ENCODE measurements at places on chromosomes 13 and 19.

GRCh38 chr19:12695997-12696365 lies 450 bp downstream of the FBXW9 start:
- DNase-seq: no peak

- DNase-seq: no peak
Observed at GRCh38 chr19:47370045-47370611, 21.0 kb downstream of the DHX34 start.

GRCh38 chr13:30861836-30862467 lies 44.1 kb upstream of the MEDAG start:
- no peak for DNase-seq

DNA sequence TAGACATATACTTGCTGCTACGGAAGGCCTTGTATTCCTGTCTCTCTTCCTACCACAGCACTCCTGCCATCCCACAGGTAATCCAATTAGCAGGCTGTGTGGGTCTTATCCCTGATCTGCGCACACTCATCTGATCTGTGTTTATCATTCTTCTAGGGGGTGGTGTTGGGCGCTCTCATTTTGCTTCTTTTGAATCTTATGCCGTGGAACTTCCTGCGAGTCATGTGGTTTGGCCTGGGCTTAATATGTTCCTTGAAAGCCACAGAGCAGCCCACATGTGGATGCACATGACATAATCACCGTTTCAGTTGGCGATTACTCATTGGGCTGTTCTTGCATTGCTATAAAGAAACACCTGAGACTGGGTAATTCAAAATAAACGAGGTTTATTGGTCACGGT lies 7.5 kb downstream of the RASA3 start:
- no peak for DNase-seq

GRCh38 chr13:59368693-59369092 lies 795.0 kb downstream of the DIAPH3 start:
- DNase-seq: no peak

DNA sequence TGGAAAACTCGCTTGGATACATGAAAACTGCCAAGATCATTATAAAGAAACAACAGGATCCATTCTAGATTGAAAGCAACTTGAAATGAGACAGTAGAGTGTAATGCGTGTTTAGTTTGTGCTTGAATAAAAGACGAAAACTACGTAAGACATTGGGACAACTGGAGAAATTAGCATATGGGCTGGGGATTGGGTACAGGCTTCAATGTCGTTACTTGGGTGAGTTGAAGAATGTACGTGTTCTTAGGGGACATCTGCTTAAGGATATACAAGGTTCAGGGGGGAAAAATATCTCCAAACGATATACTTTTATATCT lies 471 bp upstream of the ERVK3-1 start:
- no peak for DNase-seq

- no peak for DNase-seq
Observed at GRCh38 chr19:15144046-15144646, 36.9 kb downstream of the SYDE1 start.

DNA sequence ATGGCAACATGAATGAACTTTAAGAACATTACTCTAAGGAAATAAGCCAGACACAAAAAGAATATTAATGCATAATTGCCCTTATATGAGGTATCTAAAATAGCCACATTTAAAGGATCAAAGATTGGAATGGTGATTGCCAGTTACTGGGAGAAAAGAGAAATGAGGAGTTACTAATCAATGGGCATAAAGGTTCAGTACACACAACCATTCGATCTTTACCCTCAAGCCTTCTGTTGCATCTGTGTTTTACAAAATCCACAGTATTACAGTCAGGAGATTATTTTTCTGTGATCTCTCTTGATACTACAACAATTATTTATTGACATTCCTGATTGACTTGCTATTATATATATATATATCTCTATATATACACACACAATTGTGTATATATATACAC lies 310.0 kb upstream of the SLITRK5 start:
- DNase-seq: no peak

GRCh38 chr19:4295972-4296771 lies 6.0 kb downstream of the TMIGD2 start:
- no peak for DNase-seq

DNA sequence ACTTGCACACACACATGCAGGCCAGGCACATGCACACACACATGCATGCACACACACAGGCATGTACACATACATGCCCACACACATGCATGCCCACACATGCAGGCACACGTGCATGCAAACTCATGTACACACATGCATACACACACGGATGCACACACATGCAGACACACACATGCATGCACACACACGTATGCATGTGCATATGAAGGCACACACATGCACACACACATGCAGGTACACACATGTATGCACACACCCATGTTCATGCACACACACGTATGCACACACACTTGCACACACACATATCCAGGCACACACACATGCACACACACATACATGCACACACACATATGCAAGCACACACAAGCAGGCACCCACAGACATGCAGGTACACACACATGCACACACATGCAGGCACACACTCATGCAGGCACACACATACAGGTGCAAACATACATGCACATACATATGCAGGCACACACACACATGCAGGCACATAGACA lies 278.1 kb downstream of the LHFPL6 start:
- DNase-seq: peak; percentile 11

- DNase-seq: no peak
Observed at GRCh38 chr13:34416971-34417380, 525.1 kb upstream of the NBEA start.

GRCh38 chr13:98998831-98999638 lies 21.2 kb upstream of the DOCK9 start:
- no peak for DNase-seq

GRCh38 chr19:30449078-30449590 lies 77.0 kb downstream of the ZNF536 start:
- DNase-seq: no peak

- peak; percentile 49 for DNase-seq
Observed at GRCh38 chr19:10093295-10094186, 7.4 kb downstream of the SHFL start.

DNA sequence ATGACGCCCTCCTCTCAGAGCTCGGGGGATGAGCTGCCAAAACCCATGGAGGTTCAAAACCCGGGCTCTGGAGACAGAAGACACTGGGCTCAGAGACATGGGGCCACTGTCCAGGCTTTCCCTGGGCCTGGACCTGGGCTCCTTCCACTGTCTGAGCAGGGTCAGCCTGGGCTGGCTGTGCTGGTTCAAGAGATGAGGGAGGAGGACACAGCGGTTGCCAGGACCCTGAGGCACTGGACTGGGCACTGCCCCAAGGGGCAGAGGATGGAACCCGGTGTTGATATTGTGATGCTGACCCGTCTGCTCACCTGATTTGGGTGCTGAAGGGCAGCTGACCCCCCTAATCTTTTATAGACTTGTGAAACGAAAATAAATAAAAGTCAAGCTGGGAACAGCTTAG lies 14.1 kb upstream of the SIGLEC11 start:
- no peak for DNase-seq

GRCh38 chr19:29706635-29707034 lies 8.4 kb downstream of the C19orf12 start:
- no peak for DNase-seq

- no peak for DNase-seq
Observed at GRCh38 chr19:5035793-5036697, 67.1 kb downstream of the KDM4B start.

- no peak for DNase-seq
Observed at GRCh38 chr13:77298426-77298825, 28.5 kb downstream of the MYCBP2 start.

GRCh38 chr19:18156268-18156667 lies 3.3 kb downstream of the PIK3R2 start:
- no peak for DNase-seq

DNA sequence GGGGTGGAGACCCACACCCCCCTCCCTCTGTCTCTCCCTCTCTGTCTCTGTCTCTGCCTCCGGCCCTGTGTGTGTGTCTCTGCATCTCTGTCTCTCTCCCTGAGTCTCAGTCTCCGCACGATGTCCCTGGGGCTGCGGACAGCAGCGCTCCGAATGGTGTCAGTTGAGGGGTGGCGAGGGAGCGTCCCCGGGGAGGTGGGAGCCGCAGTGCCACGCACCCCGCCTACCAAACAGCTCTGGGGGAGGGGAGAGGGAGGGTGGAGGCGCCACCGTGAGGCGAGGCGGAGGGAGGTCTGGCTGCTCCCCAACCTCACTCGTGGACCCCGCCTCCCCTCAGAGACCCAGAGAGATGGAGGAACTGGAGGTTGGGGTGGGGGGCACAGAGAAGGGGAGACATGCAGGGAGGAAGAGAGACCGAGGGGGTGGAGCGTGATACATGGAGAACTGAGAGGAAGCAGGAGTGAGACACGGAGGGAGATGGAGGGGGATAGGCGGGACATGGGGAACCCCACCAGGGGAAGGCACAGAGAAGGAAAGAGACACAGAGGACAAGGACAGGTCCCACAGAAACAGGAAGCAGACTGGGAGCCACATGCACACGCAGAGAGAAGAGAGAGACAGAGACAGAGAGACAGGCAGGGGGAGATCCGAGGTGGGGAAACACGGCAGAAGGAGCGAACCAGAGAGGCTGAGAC lies 7.2 kb downstream of the ERFL start:
- DNase-seq: no peak

- no peak for DNase-seq
Observed at GRCh38 chr13:98824376-98825160, 72.1 kb upstream of the SLC15A1 start.

GRCh38 chr13:50668691-50669271 lies 174.7 kb downstream of the DLEU7 start:
- DNase-seq: no peak

DNA sequence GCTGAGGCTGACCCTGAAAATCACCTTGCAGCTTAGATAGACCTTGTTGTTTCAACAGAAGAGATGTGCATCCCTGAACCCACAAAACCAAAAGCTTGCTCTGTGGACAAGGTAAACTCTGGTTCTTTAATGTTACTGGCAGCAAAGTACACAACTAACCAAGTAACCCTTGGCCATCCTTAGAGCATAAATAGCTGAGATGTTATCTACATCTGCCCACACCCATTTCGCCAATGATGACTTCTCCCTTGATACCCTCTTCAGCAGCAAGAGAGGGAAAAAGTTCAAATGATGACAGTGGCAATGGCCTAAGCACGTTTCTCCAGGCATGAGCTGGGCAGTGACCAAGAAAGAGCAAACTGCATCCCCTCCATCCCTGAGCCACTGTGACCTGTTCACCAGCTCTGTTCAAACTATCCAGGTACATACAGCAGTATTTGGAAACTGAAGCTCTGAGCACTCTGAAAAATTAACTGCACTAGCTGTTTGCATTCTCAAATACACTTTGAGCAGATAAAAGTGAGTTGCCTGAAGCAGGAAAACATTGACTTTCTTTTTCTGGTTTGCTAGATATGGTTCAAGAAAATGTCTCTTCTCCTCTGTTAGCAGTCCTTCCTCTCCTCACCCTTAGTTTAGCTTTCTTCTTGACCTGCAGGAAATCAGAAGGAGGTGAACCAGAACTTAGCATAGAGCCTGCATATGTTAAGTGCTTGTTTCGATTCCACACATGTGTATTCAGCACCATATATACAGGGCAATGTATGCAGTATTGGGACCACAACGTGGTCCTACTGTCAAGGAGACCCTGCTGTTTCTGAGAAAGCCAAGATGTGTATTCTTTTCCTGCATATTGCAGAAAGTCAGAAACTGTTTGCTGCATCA lies 231.7 kb downstream of the FOXO1 start:
- DNase-seq: no peak
